Activated naive CD4-positive, alpha-beta T cell treated with anti-CD3 and anti-CD28 coated beads, Interleukin-2, amount 50 U/mL, for 72 hours (primary cell): ENCODE measurements at places on chromosomes 1 and 21. TPM values are rescaled to one million over a fixed set of nuclear protein-coding genes. Genes with fewer than 3 reads are reported as not detected.

DNA sequence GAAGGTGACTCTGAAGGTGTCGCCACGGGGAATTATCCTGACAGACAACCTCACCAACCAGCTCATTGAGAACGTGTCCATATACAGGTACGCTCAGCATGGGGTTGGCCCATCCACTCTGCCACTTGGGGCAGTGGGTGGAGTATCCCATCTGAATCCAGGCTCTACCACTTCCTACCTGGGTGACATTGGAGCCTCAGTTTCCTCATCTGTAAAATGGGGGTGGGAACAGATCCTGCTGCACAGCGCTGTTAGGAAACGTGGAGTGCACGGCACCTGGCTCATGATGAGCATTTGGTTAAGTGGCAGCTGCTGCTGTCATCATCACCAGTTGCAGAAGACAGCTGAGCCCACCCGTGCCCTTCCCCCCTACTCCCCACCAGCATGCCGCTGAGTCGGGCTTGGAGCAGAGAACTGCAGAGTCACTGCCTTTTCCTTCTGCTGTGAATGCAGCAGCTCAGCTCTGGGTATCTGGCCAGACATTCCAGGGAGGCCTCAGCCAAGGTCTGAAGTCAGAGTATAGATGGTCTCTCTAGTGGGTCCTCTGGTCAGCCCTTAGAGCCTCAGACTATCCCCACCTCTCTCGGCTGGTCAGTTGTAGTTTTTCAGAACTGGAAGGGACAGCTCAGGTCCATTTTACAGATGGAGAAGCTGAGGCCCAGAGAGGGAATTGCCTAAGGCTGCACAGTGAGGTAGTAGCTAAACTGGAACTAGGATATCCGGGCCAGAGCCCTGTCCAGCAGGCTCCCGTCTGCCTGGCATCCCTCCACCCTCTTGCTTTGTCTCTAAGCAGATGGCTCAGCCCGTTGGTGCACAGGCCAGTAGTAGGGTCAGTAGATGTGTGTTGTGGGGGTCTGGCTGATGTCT lies 11.7 kb downstream of the LDLRAP1 start:
- no peak for DNase-seq

- DNase-seq: no peak
Measured at GRCh38 chr1:22912311-22912710, 60.4 kb downstream of the LACTBL1 start.

DNA sequence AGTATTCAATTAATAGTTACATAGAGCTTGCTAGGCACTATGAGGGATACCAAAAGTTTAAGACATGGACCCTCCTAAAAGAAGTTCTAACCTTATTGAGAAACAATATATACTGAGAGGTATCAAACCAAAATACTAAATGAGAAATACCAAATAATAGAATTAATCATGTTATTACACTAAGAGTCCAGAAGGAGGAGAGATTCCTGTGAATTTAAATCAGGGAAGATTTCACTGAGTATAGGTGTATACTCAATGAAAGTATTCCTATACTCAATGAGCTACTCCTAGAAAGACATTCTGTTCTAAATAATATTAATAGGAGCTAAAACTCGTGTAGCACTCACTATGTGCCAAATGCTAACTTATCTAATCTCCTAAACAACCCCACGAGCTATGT lies 9.4 kb downstream of the CR1L start:
- no peak for DNase-seq

DNA sequence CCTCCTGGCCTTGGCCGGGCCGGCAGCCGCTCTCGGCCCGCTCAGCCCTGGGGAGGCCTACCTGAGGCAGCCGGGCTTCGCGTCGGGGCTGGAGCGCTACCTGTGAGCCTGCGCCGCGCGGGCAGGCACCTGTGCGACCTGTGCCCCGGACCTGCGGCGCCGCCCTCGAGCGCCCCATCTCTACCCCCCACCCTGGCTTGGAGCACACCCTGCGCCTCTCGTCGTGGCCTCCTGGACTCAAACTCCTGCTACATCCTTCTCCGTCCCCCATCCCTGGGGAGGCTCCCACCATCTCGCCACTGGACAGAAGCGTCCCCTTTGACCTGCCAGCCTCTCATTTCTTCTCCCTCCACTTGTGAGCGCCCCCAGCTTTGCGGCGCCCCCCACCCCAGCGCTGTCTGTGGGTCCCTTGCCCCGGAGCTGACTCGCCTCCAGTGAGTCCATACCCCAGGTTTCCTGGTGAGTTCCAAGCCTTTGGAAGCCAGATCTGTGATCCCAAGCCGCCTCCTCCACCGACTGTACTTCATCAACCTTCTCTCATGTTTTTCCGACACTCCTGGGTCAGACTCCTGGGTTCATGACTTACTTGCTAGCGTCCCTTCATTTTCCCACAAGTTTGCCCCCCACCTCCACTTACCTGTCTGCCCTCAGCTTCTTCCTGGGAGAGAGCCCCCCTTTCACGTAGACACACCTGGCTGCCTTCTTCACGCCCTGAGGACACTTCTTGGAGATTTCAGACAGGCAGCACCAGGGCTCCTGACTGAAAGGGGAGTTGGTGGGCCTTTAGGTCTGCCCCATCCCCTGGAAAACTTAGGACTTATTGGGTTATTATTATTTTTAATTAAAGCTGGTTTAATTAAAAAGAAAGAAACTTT lies 1.3 kb downstream of the FOXE3 start:
- no peak for DNase-seq

The SKI gene
- total RNA-seq: 26.6 TPM

The GPR3 gene
- 0.25 TPM for total RNA-seq
